ENCODE measurements at places on chromosomes 7 and 10.

DNA sequence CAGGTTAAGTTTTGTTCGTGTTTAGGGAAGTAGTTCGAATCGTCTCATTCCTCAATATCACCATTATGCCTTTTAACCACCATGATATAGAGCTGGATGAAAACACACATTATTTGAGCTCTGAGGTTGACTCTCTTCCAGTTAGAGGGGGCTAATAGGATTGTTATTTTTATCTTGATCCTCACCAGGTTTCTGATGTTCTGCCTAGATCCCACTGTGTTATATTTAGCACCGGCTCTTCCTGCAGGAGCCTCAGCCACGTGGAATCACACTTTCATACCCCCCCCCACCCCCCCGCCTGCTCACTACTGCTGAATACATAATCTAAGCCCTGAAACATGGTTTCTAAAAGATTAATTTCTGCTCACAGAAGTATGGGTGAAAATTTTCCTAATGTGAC lies 88.3 kb downstream of the NRCAM start:
- no peak for DNase-seq

DNA sequence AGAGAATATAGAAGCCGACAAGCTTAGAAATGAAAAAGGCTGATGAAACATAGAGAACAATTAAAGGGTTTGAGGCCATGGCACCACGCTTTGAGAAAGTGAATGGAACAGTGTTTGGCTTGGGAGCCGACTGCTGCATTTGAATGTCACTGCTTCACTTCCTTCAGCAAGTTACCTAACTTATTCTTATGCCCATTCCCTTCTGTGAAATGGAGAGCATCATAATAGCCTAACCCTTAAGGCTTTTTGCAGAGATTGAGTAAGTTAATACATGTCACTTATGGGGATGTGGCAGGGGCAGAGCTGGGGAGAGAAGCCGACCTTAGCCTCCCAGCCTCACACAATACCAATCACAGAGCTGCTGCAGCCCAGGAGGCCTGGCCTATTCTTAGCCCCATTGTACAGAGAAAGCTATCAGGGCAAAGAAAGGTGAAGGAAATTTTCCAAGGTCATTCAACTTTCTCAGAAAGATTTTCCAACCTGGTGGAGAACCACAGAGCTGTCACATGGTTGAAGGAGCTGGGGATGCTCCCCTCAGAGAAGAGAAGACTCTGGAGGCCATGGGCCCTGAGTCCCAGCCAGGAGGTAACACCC lies 186.0 kb upstream of the GDF10 start:
- DNase-seq: no peak

- no peak for DNase-seq
These were observed 19.8 kb upstream of the CPN1 start for GRCh38 chr10:100101192-100102076.

DNA sequence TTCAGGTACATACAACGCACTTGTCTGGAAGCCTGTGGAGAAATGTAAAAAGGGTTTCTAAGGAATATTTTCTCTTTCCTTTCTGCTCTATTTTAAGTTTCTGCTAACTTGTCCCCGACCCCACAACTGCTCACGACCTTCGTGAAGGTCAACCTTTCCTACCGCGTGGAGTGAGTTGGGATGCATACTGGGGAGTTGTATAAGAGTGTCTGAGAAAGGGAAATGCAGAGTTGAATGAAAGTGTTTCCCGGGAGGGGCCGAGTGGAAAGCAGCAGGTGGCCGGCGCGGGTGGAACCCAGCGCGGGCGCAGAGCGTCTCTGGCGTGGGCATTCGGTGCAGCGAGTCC lies 17.9 kb upstream of the ACBD5 start:
- DNase-seq: no peak

- DNase-seq: no peak
These were observed 73.6 kb downstream of the ABCA13 start for GRCh38 chr7:48244864-48245271.

Measured in fibroblast of the conjunctiva (primary cell).